ENCODE measurements at places on chromosomes 13 and 19. TPM values are rescaled to one million over a fixed set of nuclear protein-coding genes. Genes with fewer than 3 reads are reported as not detected.

The S1PR2 gene
- total RNA-seq: 14.3 TPM

The IL27RA gene
- 2.8 TPM for total RNA-seq

The ACTMAP gene
- 4.2 TPM for total RNA-seq

The PINLYP gene
- total RNA-seq: 8.2 TPM

The GPR183 gene
- total RNA-seq: 25.3 TPM

The CYP4F12 gene
- 14.1 TPM for total RNA-seq

The LYL1 gene
- 8.7 TPM for total RNA-seq

The SHISA2 gene
- 0.19 TPM for total RNA-seq

The CEACAM3 gene
- total RNA-seq: 0.99 TPM

The KIR3DL2 gene
- not detected for total RNA-seq

The CEACAM16 gene
- 0.36 TPM for total RNA-seq

The MICU2 gene
- total RNA-seq: 27.5 TPM

The AP1M2 gene
- not detected for total RNA-seq

The FCER2 gene
- total RNA-seq: 2.9 TPM

Data from aorta (tissue), 5 donors.